Activated B cell treated with CpG ODN at 0.5 μM for 24 hours (primary cell): ENCODE measurements at places on chromosomes 12 and 14. TPM values are rescaled to one million over a fixed set of nuclear protein-coding genes. Genes with fewer than 3 reads are reported as not detected.

DNA sequence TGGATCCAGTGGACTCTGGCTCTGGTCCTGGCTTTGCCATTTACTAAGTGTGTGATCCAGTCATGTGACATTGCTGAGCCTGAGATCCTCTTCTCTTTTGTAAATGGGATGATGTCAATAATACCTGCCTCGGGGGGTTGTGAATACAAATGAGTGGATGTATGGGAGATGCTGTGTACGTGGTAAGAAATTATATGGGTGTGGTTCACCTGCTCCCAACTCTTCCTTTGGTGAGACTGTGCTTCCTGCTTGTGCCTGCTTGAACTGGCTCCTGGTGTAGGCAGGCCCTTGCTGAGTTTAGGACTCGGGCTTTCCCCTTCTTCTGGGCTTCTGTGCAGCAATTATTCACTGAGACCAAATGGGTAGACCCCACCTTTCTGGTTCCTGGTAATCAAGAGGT, 189.5 kb upstream of the FRMD6 start:
- no peak for DNase-seq

UBE2N gene
- 152 and 163 TPM in 2 replicates for total RNA-seq

DNA sequence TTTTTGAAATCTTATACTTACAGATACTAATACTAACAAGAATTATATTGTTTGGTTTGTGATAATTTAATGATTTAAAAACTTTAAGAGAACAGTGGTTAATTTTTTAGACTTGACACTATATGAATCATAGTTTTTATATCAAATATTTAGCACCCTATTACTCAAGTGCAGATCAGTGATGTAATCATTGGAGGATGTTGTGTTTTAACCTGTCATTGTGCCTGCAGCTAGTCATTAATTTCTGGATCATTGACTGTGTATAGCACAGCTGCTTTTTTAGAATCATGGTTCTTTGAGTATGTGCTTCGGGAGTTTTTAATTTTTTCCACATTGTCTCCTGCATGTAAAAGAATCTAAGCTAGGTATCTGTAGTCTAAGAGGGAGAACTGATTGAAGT, 17.3 kb downstream of the ARID4A start:
- no peak for DNase-seq

GRCh38 chr12:2691345-2692071, 103.3 kb upstream of the FKBP4 start:
- DNase-seq: peak; percentile 31

NR2C1 gene
- total RNA-seq: 28.3 and 30.8 TPM in 2 replicates

GPR68 gene
- 1.4 and 1.8 TPM in 2 replicates for total RNA-seq

SIRT4 gene
- total RNA-seq: 1.6 and 1.7 TPM in 2 replicates

SLC25A21 gene
- total RNA-seq: not detected in 2 replicates

GRCh38 chr12:100437038-100437841, 36.4 kb upstream of the NR1H4 start:
- DNase-seq: no peak
